Femur (tissue), 1 donor: ENCODE measurements at places on chromosomes 12 and 14.

DNA sequence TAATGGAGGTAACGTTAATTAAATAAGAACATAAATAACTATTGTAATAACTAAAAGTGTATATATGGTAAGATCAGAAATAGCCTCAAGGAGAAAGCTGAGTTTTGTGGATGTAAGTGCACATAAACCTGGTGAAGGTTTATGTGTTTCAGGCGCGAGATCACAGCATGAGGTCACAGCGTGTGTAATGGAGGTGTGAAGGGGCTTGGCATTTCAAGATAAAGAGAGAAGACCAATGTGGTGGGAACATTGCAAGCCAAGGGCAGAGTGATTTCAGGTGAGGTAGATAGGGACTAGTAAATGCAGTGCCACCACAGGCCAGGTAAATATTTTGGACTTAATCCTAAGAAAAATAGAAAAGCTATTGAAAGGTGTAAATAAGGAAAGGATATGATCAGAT, 21.7 kb upstream of the KICS2 start:
- no peak for DNase-seq

- no peak for DNase-seq
Measured at GRCh38 chr12:132419631-132420246, 70.2 kb upstream of the FBRSL1 start.

GRCh38 chr12:131428091-131428685, 282.7 kb upstream of the SFSWAP start:
- DNase-seq: no peak

DNA sequence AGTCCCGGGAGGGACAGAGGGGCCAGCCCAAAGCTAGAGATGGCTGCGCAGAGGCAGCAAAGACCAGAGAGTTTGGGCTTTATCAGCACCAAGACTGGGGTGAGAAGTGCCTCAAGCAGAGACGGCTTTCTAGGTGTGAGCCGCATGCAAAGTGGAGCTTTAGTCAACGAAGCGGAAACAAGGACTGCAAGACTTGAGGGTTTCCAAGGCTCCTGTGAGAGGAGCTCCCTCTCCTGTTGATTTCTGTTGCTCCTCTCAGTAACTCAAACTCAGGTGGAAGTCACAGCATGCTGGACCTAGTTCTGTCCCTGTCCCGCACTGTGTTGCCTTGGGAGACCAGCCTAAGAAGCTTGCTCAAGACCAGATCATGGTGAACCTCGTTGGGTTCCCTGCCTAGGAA, 327.8 kb downstream of the MED13L start:
- DNase-seq: no peak

- DNase-seq: no peak
Measured at GRCh38 chr12:120231316-120232011, 30.6 kb upstream of the RPLP0 start.

DNA sequence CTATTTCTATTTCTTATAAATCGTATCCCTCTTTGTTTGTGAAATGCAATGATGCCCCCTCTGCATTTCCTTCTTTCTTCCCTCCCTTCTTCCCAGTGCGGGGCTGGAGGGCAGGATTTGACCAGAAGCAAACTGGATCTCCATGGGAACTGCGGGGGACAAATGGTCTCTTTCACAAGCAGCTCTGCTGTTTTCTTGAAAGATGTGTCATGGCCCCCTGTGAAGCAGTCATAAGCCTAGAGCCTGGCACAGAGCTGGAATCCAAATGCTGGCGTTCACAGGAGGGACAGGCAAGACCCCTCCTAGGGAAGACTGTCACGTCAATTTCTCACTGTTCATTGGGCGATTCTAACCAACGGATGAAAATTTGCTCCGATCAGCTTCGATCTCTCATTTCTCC, 203.5 kb upstream of the NOS1 start:
- DNase-seq: no peak

DNA sequence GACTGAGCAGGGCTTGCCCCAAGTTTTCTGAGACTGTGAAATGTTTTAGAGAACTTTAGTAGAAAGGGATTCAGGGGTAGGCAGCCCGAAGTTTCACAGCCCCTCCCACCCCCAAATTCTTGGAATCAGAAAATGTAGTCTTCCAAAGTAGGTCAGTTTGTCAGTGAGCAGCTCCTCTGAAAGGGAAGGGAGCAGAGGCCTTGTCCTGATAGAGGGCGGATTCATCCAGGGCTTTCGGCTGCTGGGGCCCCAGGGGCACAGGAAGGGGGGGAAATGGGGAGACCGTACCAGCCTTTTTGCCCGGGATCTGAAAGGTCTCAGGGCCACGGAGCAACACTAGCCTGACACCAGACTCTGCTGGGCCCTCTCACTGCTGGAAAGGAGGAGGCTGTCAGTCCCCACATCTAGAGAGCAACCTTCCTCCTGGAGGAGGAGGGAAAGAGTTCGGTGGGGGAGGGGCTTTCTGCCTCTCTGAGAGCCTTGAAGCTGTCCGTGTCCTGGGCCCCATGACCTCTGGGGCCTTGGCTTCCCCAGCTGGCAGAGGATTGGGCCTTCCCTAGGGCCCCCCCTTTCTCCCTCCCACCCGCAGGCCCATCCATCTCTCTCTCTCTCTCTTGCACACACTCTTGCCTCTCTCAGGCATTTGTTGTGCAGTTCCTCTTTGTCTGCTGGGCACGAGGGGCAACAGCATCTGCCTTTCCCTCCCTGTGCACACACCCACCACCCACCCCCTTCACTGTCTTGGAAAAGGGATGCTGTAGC, at the start of gene IKZF4:
TSS of gene IKZF4 (plus strand) at position 621 of the 762 bp plus-strand sequence. CDS start 451 bp downstream, outside the sequence.
- peak; percentile 78 for DNase-seq

GRCh38 chr12:132638541-132639408, 20.2 kb downstream of the P2RX2 start:
- no peak for DNase-seq

GRCh38 chr12:10615532-10615931, 2.1 kb upstream of the MAGOHB start:
- DNase-seq: no peak

DNA sequence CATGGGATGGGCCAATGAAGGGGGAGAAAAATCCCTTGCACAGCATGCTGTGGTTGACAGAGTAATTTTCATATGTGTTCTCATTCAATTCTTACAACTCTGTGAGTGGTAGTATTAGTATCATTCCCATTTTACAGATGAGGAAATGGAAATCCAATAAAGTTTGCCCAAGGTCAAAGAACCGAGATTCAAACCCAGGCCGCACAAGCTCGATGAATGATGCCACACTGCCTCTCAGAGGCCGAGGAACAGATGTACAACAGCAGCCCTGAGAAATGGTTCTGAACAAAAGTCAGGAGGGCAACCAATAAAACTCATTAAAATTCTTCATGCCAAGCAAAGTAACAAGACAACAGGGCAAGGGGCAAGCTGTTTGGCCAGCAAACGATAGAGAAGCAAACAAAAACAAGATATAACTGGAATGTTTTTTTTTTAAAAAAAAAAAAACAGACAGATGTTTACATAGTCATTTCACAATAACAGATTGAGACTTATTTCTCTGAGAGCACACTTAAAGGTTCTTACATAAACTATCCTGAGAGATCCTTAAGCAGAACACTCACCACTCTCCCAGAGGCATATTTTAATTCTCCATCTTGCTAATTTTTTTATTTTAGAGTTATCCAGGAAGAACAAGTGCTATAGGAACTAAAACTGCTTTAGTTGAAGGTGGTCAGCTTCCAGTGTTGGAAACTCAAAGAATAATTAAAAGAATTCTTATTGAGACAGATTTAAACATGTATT, 85.8 kb downstream of the EXOC5 start:
- no peak for DNase-seq

GRCh38 chr12:19428246-19428645, 11.0 kb upstream of the AEBP2 start:
- no peak for DNase-seq

DNA sequence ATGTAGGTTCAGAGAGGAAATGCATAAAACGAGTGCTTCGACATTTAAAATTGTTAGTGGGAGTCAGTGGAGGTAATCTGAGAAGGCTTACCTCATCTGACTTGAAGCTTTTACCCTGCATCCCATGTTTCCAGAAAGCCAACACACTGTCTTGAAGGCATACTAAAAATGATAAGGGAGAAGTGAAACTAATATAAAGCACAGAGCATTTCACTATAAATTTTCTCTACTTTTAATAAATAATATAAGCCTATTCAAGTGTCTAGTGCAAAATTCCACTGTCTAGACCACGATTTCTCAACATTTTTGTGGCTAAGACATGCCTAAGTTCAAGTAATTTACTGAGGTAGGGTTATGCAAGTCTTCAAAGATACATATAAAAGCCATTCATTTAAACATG, 29.1 kb upstream of the CDKL1 start:
- no peak for DNase-seq

- no peak for DNase-seq
Measured at GRCh38 chr12:38783304-38783703, 122.1 kb downstream of the CPNE8 start.

- peak; percentile 36 for DNase-seq
Measured at GRCh38 chr12:24901576-24902461, 47.1 kb downstream of the BCAT1 start.

DNA sequence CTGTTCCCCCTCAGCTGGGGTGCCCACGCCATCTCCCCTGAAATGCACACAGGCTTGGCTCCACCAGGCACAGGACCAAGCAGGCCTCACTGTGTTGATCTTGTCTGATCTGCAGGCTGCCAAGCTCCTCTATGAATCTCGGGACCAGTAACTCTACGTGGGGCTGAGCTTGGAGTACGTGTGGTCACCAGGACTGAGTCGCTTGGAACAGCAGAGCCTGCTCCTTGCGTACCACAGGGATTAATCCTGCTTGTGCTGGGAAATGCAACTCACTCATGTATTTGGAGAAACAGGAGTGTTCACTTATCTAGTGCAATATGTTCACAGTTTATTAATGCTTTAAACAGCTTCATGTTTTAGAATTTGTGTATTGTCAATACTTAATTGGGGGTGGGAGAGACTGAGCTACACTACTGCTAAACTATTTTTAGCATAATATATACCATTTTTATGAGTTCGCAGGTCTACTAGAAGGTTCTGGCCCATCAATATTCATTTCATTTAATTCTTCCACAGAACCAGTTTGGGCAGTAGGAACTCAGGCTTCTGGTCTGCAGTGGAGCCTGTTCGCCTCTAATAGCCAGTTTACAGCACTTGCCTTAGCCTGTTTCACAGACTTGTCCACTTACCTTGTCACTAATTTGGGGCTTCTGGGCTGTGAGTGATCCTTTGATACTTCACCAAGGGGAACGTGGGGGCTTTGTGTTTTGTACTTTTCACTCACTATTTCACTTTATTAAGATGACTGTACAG, 17.4 kb downstream of the ZFYVE21 start:
- DNase-seq: no peak

- DNase-seq: peak; percentile 22
Measured at GRCh38 chr12:100234166-100234565, 32.7 kb downstream of the DEPDC4 start.

DNA sequence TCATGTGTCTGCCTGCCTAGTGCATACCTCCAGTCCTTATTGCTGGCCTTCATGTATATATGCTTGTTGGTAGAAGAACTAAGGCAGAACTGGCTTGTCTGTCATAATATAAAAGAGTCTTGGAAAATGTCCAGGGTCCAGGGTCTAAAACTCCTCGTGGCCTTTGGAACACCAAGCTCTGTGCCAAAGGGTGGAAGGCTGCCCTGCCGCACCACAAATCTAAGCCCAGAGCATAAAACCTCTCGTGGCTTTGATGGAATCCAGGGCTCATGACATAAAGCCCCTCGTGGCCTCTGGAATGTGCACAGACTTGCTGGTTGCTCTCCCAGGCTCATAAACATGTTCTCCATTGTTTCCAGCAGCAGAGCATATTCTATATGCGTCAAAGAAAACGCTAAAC, 107.9 kb downstream of the BBS10 start:
- no peak for DNase-seq

GRCh38 chr14:105489542-105490266, 1.3 kb upstream of the TEDC1 start:
- peak; percentile 93 for DNase-seq

- no peak for DNase-seq
Measured at GRCh38 chr12:45284096-45284901, 68.4 kb downstream of the ANO6 start.

DNA sequence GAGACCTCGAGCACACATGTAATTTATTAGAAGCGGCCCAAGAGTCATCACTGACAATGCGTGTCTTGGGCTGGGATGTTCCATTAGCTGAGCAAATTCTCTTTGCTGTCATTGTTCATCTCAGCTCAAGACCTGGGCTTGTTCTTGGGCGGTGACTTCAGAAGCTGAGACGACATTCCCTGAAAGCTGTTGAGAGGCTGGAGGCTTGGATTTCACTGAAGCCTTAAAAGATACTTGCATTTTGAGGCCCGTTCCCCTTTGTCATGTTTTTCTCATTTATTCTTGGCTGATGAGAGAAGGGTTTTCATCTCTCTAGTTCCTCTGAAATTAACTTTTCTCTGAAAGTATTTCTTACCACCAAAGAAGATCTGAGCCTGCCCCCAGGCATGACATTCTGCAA, 16.6 kb upstream of the SUSD6 start:
- DNase-seq: no peak

DNA sequence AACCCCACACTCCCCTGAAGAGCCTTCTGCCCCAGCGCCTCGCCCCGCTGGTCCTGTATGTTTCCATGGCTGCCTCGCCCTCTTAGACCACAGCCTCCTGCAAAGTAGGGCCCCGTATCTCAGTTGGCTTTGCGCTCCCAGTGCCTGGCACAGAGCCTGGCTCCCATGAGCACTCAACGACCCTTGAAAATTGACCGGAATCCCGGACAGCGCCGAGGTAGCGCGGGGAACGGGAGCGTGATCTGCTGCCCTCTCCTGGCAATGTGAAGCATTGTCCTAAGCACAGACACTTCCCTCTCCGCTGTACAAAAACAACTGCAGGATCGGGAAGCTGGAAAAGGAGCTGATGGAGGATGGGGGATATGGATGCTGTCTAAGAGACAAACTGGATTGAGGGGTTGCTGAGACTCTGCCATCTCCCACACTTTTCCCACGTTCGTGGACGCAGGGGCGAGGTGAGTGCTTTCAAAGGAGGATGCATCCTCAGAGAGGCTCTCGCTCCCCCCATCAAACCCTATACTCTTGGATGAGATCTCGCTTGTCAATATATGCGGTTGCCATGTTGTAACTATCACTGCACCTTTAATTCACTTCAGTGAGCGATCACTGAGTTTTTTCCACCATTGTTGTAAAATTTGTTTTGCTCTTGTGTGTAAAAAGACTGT, 10.7 kb upstream of the FKBP4 start:
- peak; percentile 71 for DNase-seq

DNA sequence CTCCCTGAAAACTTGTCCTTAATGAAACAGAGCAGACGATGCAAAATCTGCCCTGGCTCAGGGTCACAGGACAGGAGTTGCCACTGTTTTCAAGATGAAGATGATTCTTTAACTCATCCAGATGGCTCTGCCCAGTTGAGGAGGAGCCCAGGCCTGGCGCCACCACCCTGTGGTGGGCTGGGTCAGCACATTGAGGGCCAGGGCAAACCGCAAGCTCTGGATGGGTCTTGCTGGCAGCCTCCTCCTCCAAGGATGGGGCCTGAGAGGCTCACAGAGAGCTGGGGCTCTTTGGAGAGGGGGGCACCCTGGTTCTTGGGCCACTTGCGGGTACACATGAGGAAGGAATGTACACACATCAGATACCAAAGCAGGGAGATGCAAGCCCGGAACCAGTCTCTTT, 158.2 kb downstream of the NUAK1 start:
- peak; percentile 55 for DNase-seq

GRCh38 chr12:51270951-51271518, 820 bp upstream of the SMAGP start:
- no peak for DNase-seq

- no peak for DNase-seq
Measured at GRCh38 chr14:30312214-30312613, 246.7 kb upstream of the G2E3 start.
